ENCODE measurements at places on chromosomes 11 and 22.

GRCh38 chr11:97364047-97364446 is 974.2 kb downstream of the JRKL start:
- no peak for DNase-seq

DNA sequence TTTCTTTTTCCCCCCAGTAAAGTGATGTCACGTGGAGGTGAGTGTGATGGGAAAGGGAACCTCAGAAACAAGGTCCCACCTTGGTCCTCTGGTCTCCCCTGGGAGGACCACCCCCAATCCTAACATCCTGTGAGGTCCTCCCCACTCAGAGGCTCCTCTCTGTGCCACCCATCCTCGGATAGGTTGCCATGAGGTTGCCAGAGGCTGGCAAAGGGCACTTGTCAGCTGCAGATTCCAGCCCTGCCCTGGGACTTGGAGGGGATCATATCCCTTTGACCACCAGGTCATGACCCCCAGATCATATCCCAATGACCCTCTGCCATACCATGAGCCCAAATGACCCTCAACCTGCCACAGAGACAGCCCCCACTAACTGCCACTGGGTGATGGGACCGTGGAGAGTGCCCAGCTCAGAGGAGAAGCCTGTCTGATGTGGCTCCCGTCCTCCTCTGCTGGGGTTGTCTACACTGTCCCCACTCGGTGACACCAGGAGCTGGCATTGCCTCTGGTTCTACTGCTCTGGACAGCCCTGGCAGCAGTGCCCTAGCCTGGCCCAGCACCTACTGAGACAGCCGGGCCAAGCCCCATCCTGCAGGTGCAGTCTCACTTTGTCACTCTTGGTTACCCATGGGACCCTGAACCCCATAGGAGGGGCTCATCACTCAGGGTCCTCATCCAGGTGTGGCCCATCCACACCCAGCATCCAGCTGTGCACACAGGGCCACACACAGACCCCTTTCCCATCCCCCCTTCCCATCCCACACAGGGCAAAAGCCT is 90.2 kb upstream of the KCNQ1OT1 start:
- DNase-seq = peak; percentile 7

DNA sequence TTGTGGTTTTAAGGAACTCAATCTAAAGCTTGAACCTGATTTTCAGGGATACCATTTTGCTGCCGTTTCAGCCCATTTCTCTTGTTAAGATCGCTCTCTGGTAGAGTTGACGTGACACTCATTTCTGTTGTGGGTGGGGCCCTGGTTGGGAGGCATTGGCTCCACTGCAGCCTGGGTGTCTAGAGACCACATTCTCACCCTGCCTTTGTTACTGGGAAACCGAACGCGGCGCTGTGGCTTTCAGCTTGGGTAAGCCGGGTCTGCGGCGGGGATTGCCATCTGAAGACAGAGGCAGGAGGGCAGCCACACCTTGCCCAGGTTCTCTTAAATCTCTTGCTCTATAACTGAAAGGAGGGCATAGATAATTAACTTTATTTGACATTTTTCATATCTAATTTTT is 3.2 kb downstream of the EHF start:
- peak; percentile 67 for DNase-seq

DNA sequence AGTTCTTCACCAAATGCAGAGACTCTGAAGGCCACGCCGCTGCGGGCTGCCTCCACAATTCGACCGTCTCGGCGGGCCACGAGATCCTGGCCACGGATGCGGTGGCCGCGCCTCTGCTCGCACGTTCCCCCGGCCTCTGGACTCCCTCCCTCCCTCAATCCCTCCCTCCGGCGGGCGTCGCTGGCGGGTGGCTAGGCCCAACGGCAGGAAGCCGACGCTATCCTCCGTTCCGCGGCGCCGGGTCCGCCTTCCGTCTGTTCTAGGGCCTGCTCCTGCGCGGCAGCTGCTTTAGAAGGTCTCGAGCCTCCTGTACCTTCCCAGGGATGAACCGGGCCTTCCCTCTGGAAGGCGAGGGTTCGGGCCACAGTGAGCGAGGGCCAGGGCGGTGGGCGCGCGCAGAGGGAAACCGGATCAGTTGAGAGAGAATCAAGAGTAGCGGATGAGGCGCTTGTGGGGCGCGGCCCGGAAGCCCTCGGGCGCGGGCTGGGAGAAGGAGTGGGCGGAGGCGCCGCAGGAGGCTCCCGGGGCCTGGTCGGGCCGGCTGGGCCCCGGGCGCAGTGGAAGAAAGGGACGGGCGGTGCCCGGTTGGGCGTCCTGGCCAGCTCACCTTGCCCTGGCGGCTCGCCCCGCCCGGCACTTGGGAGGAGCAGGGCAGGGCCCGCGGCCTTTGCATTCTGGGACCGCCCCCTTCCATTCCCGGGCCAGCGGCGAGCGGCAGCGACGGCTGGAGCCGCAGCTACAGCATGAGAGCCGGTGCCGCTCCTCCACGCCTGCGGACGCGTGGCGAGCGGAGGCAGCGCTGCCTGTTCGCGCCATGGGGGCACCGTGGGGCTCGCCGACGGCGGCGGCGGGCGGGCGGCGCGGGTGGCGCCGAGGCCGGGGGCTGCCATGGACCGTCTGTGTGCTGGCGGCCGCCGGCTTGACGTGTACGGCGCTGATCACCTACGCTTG is at the start of gene FUT4:
Gene FUT4 (plus strand): TSS at position 227 of the 951 bp plus-strand sequence. CDS start 213 bp downstream, at position 440.
- peak; percentile 83 for DNase-seq

DNA sequence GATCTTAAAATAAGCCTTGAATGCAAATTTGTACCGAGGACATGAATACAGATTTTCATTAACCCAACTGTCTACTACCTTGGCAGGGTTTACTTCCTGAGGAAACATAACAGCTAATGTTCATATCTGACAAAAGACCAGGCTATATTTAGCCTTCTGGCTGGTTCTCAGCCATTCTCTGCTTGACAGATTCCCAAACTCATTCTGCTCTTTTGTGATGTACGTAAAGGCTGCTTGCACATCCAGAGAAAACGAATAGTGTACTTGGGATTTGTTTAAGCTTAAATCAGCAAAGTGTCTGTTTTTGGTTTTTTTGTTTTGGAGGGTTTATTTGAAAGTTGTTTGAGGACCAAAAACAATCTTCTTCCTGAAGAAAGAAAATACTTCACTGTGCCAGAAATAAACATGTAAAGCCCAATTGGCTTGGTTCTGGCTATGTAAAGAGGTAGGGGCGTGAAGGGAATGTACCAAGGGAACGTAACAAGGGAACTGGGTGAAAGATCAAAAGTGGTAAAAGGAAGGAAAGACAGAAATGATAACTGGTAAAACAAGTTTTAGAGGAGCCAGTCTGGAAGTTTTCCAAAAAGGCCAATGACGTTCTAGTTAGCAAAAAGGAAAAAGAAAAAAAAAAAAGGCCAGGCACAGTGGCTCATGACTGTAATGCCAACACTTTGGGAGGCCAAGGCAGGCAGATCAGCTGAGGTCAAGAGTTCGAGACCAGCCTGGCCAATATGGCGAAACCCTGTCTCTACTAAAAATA is 21.4 kb upstream of the CRTAM start:
- DNase-seq = no peak

DNA sequence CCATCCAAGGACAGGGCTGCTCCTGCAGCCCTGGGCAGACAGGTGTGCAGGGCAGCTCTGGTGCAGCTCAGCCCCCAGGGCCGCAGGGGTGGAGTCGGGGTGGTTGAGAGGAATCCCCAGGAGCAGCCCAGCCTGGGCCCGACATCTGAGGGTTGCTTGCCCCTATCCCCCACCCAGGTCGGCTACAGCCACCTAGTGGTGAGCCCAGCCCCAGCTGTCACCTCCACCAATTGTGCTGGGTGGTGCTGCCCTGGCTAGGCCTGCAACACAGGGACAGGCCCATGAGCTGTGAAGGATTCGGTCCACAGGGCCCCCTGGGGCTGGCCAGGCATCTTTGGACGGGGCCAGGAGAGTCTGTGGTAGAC is 29.6 kb downstream of the RTN4R start:
- peak; percentile 76 for DNase-seq

GRCh38 chr11:66844496-66845142 is 1.4 kb downstream of the RCE1 start:
- no peak for DNase-seq

- DNase-seq = no peak
Measured at GRCh38 chr11:78312712-78313111, 104.9 kb downstream of the GAB2 start.

GRCh38 chr11:112584672-112585071 is 324.0 kb upstream of the PLET1 start:
- DNase-seq = peak; percentile 21

DNA sequence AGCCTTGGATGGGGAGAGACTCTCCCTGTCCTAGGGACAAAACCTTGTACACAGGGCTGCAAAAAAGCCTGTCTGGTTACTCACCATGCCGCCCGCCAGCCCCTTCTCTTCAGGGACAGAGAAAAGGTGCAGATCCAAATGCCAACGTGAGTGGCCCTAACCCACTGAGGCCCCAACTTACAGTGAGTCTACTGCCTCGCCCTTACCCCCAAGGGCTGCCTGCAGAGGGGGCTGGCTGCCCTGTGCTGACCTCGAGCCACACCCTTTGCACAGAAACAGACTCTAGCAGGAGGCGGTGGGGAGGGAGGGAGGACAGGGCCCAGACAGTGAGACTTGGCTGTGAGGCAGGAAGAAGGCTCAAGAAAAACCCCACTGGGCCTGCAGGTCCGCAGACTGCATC is 13.6 kb upstream of the CHST1 start:
- no peak for DNase-seq

GRCh38 chr22:38435010-38435409 is 20.0 kb downstream of the KCNJ4 start:
- no peak for DNase-seq

GRCh38 chr11:74773476-74773875 is 24.8 kb downstream of the RNF169 start:
- no peak for DNase-seq

DNA sequence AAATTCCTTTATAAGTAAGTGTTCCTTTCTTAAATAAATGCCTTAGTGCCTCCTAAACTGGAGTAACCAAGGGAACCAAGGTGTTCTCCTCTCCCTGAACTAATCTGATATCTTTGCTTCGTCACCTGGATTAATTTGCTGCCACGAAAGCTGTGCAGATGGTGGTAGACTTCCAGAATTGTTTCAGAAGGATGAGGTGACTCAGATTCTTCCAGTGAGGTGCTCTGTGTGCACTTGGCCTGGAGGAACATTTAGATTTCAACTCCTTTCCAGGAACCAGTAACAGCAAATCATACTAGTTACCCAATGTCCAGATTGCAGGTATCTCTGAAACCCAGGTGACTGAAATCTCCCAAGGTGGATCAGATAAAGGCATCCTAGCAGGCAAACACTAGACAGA is 181.9 kb downstream of the FAT3 start:
- no peak for DNase-seq

- DNase-seq = no peak
Measured at GRCh38 chr11:6200975-6201374, 2.0 kb downstream of the OR52W1 start.

DNA sequence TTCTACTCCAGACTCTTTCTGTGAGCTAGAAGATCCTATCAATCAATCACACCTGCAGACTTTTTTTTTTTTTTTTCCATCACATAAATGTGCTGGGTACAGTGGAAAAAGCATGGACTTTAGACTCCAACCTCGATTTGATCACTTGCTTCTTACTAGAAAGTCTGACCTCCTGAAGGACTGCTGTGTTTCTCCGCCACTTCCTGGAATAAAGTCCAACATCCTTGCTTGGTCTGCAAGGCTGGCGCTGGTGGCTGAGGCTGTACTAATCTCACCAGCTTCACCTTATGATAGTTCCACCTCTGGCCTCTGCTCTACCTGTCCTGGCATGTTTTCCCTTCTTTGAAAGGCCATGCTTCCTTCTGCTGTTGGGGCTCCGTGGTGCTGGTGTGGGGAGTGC is 60.9 kb upstream of the SESN3 start:
- no peak for DNase-seq

DNA sequence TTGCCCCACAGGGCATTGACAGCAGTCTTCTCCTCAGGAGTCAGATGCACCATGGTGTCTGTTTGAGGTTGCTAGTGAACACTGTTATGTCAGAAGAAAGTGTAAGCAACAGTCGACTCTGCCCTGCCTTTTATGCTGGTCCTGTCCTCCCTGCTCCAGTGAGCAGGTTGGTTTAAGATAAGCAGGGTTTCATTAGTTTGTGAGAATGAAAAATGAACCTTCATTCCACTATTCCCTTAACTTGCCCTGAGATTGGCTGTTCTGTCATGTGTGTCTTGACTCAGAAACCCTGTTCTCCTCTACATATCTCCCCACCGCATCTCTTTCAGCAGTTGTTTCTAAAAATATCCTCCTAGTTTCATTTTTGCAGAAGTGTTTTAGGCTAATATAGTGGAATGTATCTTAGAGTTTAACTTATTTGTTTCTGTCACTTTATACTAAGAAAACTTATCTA is at the start of gene HBD:
Gene HBD (minus strand): TSS at position 103 of the 454 bp plus-strand sequence. CDS start 50 bp downstream, at position 53.
- no peak for DNase-seq

- DNase-seq = no peak
Measured at GRCh38 chr11:1086171-1087102, 11.8 kb downstream of the MUC2 start.

DNA sequence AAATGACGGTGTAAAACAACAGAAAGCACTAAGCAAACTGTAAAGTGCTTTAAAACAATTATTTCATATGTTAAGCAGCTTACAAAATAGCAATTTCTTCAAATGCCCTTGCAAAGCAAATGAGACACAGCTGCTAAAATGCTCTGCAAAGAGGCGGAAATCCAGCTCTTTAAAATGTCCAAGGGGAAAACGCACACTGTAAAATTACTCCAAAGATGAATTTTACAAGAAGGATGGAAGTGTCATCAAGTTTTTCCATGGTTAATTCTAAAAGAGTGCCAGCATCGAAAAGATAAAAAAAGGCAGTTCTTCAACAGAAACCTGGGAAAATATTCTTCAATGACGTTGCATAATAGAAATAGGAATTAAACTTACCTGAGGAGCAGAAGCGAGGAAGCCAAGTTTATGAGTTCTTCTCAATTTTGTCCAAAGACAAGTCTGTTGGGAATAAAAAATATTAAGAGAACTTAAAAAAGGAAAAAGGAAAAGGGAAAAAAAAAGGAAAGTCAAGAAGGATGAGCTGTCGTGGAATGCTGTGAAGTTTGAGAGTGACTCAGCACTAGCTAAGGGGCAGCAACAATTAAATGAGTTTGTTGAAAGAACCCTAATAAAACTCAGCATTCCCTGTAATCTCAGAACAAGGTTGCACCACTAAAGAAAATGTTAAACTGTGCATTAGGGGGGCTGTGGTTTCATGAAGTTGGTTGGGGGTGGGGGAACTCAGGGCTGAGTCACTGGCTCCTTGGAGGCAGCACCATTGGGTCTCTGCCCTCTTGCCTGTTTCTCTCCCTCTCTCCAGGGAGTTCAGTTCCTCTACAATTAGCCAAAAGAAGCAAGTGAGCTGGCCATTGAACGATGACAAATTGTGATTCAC is 64.2 kb upstream of the BLID start:
- no peak for DNase-seq

Data from activated CD4-positive, alpha-beta memory T cell treated with anti-CD3 and anti-CD28 coated beads for 36 hours (primary cell).